Airway epithelial cell (primary cell): ENCODE measurements at places on chromosomes 11 and 22. TPM values are rescaled to one million over a fixed set of nuclear protein-coding genes. Genes with fewer than 3 reads are reported as not detected.

The NCF4 gene
- not detected in 2 replicates for total RNA-seq

The MMP12 gene
- not detected in 2 replicates for total RNA-seq

The FAM111B gene
- total RNA-seq, result 9.5 TPM in 2 replicates

The ASRGL1 gene
- not detected in 2 replicates for total RNA-seq

The OR8G1 gene
- total RNA-seq, result not detected in 2 replicates

The AGBL2 gene
- 0.19 and 1.4 TPM in 2 replicates for total RNA-seq

The CST6 gene
- 8.9 and 9.3 TPM in 2 replicates for total RNA-seq

The SLC22A25 gene
- not detected in 2 replicates for total RNA-seq

The ACR gene
- total RNA-seq, result not detected in 2 replicates

The OSM gene
- not detected in 2 replicates for total RNA-seq

The OR51B4 gene
- not detected in 2 replicates for total RNA-seq

The TMEM126A gene
- 19.5 and 25.2 TPM in 2 replicates for total RNA-seq

The ALKBH8 gene
- 4.0 and 4.6 TPM in 2 replicates for total RNA-seq

The CRYBB2 gene
- not detected in 2 replicates for total RNA-seq

The OR6T1 gene
- total RNA-seq, result not detected in 2 replicates

The MRGPRE gene
- not detected in 2 replicates for total RNA-seq

The MRGPRX2 gene
- total RNA-seq, result not detected in 2 replicates

The IL17REL gene
- total RNA-seq, result not detected in 2 replicates

The FXYD6 gene
- 0.21 TPM in 1 of 2 replicates, not detected in the other for total RNA-seq

The MICAL3 gene
- total RNA-seq, result 18.0 and 28.9 TPM in 2 replicates

The FGF19 gene
- total RNA-seq, result not detected in 2 replicates

The MMP27 gene
- total RNA-seq, result not detected in 2 replicates

The NXPE2 gene
- not detected in 2 replicates for total RNA-seq

The JHY gene
- 1.3 and 2.3 TPM in 2 replicates for total RNA-seq

The DEFB131B gene
- not detected in 2 replicates for total RNA-seq

The RCOR2 gene
- 2.0 and 2.3 TPM in 2 replicates for total RNA-seq

The RTL10 gene
- total RNA-seq, result 18.2 and 23.2 TPM in 2 replicates

The TALDO1 gene
- 301 and 355 TPM in 2 replicates for total RNA-seq

The BATF2 gene
- total RNA-seq, result 0.09 TPM in 1 of 2 replicates, not detected in the other

The ASCL2 gene
- 2.5 and 5.3 TPM in 2 replicates for total RNA-seq

The NEFH gene
- 3.6 and 3.7 TPM in 2 replicates for total RNA-seq

The HTR3B gene
- total RNA-seq, result not detected in 2 replicates

The RASSF10 gene
- 6.5 and 8.9 TPM in 2 replicates for total RNA-seq

The OR56B1 gene
- not detected in 2 replicates for total RNA-seq

The PDE2A gene
- 0.71 TPM in 1 of 2 replicates, not detected in the other for total RNA-seq

The CD3E gene
- total RNA-seq, result not detected in 2 replicates

The TYMP gene
- 41.4 and 51.3 TPM in 2 replicates for total RNA-seq
